Esophagus squamous epithelium (tissue), 5 donors: ENCODE measurements at places on chromosomes 4 and X. TPM values are rescaled to one million over a fixed set of nuclear protein-coding genes. Genes with fewer than 3 reads are reported as not detected.

- no peak overlapping the region for H3K4me3 ChIP-seq
- no peaks in the 10 kb centered on the region for H3K36me3 ChIP-seq
- H3K27ac ChIP-seq = no peak overlapping the region
- no peak for DNase-seq
- no peaks in the 10 kb centered on the region for H3K4me1 ChIP-seq
Observed at GRCh38 chr4:157226035-157226434, 5.5 kb downstream of the GRIA2 start.

GRCh38 chr4:169207436-169208089, 63.2 kb downstream of the SH3RF1 start:
- H3K4me1 ChIP-seq = peaks cover 20% of the 10 kb centered on the region
- no peak overlapping the region for H3K4me3 ChIP-seq
- no peaks in the 10 kb centered on the region for H3K27me3 ChIP-seq
- no peak for DNase-seq

- no peak overlapping the region for H3K27ac ChIP-seq
- no peaks in the 10 kb centered on the region for H3K36me3 ChIP-seq
- no peak for DNase-seq
- no peaks in the 10 kb centered on the region for H3K27me3 ChIP-seq
- H3K4me3 ChIP-seq = no peak overlapping the region
- no peaks in the 10 kb centered on the region for H3K4me1 ChIP-seq
Observed at GRCh38 chr4:8830056-8830455, 41.6 kb downstream of the HMX1 start.

- no peaks in the 10 kb centered on the region for H3K36me3 ChIP-seq
- peak; percentile 61 for DNase-seq
- peaks cover 4% of the 10 kb centered on the region for H3K4me1 ChIP-seq
- no peak overlapping the region for H3K27ac ChIP-seq
- H3K4me3 ChIP-seq = no peak overlapping the region
- no peaks in the 10 kb centered on the region for H3K27me3 ChIP-seq
Observed at GRCh38 chrX:73851014-73852009, 288.3 kb downstream of the CHIC1 start.

- no peaks in the 10 kb centered on the region for H3K4me1 ChIP-seq
- no peak overlapping the region for H3K27ac ChIP-seq
- H3K27me3 ChIP-seq = no peaks in the 10 kb centered on the region
- no peak overlapping the region for H3K4me3 ChIP-seq
- H3K36me3 ChIP-seq = no peaks in the 10 kb centered on the region
- no peak for DNase-seq
Observed at GRCh38 chrX:112513154-112513553, 166.6 kb downstream of the LHFPL1 start.

GRCh38 chr4:970854-971520, 2.4 kb downstream of the DGKQ start:
- H3K4me3 ChIP-seq = no peak overlapping the region
- no peak overlapping the region for H3K27ac ChIP-seq
- DNase-seq = no peak

TECRL gene
- not detected for total RNA-seq

DNA sequence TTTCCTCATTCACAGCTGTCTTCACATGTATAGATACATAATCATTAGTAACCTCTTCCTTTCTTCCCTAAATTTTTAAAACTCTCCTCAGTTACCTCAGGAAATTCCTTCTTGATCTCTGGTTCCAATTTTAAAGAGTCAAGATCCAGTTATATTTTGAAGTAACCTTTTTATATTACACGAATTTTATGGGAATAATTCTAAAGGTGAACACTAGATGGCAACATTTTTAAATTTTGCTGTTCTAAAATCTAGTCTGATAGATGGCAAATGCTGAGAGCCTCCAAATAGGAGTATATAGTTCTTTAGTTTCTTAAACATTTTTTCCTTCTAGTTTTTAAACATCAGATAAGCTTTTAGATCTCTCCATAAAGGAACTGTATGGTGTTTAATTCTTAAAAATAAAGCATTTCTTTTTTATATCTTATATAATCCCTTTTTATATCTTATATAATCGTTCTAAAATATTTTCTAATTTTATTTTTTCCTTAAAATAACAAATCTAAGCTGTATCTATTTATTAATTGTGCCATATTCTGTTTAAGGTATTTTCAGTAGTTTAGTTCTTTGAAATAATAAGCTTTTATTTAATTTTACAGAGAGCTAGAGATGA, 37.9 kb upstream of the PAPSS1 start:
- no peak overlapping the region for H3K4me3 ChIP-seq
- no peaks in the 10 kb centered on the region for H3K4me1 ChIP-seq
- no peaks in the 10 kb centered on the region for H3K27me3 ChIP-seq
- H3K36me3 ChIP-seq = no peaks in the 10 kb centered on the region
- H3K27ac ChIP-seq = no peak overlapping the region

DNA sequence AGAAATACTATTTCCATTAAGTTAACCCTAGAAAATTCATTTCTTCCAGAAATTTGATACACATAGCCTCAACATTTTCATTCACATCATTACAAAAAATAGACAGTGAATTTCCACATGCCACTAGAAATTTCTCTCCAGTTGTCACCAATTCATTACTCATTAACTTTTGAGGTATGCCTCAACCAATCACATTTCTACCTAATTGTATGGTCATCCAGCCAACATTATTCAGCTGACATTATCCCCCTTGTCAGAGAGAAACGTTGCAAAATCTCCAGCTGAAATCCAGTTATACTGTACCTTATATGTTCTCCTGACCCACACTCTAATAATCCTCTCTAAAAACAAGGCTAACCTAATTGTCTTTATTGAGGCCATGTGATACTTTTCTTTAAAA, 24.8 kb downstream of the FRYL start:
- peaks cover 25% of the 10 kb centered on the region for H3K4me1 ChIP-seq
- no peaks in the 10 kb centered on the region for H3K36me3 ChIP-seq
- DNase-seq = no peak

DNA sequence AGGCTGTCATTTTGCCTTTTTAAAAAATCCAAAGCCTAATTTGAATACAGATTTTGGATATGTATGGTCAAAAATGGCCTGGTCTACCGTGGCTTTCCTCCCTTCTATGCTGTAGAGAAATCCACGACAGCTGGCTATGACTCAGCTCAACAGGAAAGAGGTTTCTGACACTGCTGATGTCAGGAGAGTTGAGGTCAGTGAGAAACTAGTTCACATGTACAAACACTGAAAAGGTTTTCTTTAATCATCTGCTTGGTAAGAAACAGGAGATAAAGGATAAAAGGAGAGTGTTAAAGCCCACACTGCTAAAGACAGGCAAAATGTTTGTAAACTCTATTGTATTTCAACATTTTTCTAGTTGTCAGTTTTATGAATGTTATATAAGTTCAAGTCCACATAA, 113.9 kb downstream of the NYX start:
- no peak for DNase-seq
- no peak overlapping the region for H3K27ac ChIP-seq
- H3K27me3 ChIP-seq = no peaks in the 10 kb centered on the region
- peaks cover 10% of the 10 kb centered on the region for H3K4me1 ChIP-seq

- H3K36me3 ChIP-seq = no peaks in the 10 kb centered on the region
- peaks cover 16% of the 10 kb centered on the region for H3K4me1 ChIP-seq
- H3K27me3 ChIP-seq = no peaks in the 10 kb centered on the region
- no peak for DNase-seq
Observed at GRCh38 chrX:155613927-155614559, 1.3 kb upstream of the TMLHE start.

DNA sequence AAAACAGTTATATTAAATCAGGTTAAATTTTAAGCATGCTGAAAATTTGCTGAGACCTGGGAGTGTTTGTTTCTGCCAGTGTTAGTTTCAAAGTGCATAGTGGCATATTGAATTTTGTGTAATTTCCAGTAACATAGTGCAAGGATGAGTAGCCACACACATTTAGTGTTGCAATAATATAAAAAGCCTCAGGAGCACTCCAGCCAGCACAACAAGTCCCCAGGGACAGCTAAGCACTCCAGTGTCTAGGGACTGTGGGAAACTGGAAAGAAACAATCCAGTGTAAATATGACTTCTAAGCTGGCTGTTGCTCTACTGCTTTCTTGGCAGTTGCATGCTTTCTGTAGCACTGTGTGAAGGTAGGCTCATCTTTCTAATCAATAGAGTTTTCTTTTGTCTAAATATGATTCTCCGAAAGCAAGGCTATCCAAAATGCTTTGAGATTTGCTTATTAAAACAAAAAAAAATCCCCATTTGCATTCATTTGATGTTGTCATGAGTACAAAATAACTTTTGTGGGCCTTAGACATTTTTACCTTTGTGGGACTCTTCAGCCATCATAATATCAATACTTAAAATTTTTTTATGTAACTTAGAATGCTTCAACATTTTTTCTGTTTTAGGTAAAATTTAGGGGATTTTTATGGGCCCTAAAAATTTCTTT, 24.2 kb upstream of the CXCL2 start:
- H3K4me3 ChIP-seq = no peak overlapping the region
- no peaks in the 10 kb centered on the region for H3K36me3 ChIP-seq
- H3K4me1 ChIP-seq = no peaks in the 10 kb centered on the region
- no peak for DNase-seq
- no peak overlapping the region for H3K27ac ChIP-seq

PWWP3B gene
- not detected for total RNA-seq

DNA sequence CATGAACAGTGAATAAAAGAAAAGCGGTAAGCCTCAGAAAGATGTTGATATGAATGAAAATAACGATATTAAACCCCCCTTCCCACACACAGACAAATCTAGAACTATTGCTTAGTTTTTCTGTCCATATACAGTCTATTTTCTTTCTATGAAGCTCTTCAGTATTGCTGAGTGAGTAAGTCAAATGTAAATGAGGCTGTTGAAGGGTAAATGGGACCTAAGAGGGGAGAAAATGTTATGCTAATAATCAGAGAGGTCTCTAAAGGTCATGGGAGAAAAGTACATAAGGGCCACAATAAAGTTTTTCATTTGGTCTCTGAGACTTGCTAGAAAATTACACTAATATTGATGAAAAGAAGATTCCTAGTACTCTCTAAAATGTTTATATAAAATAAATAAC, 56.2 kb downstream of the PABPC4L start:
- no peak overlapping the region for H3K27ac ChIP-seq
- no peaks in the 10 kb centered on the region for H3K36me3 ChIP-seq
- no peaks in the 10 kb centered on the region for H3K27me3 ChIP-seq
- H3K4me3 ChIP-seq = no peak overlapping the region
- no peaks in the 10 kb centered on the region for H3K4me1 ChIP-seq

GRCh38 chrX:111257733-111258132, 12.6 kb downstream of the CAPN6 start:
- no peaks in the 10 kb centered on the region for H3K36me3 ChIP-seq
- no peak overlapping the region for H3K27ac ChIP-seq
- no peak for DNase-seq
- H3K4me3 ChIP-seq = no peak overlapping the region
- peaks cover 5% of the 10 kb centered on the region for H3K27me3 ChIP-seq

TAB3 gene
- 48.1 TPM for total RNA-seq

DNA sequence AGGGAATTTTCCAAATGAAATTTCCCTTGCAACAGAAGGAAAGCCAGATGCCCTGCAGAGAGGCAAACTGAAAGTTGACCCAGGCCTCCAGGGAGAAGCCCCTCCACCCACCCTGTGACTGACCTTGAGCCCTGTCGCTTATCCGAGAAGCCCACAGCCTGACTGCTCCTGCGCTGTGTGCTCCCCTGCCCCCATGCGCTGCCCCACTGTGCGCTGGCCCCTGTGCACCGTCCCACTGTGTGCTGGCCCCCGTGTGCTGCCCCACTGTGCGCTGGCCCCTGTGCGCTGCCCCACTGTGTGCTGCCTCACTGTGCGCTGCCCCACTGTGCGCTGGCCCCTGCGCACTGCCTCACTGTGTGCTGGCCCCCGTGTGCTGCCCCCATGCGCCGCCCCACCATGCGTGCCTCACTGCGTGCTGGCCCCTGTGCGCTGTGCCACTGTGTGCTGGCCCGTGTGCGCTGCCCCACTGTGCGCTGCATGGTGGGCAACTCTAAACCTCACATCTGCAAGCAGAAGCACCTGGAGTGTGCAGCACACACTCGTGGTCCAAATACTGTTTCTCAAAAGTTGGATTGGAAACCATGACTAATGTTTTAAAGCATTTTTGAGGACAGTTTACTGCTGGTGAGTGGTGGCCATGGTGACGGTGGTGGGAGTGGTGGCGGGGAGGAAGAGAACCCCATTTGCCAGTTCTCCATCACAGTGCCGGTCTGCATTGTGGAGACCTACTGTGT, 8.3 kb upstream of the GRPEL1 start:
- H3K36me3 ChIP-seq = no peaks in the 10 kb centered on the region
- no peaks in the 10 kb centered on the region for H3K27me3 ChIP-seq
- no peak overlapping the region for H3K27ac ChIP-seq
- no peaks in the 10 kb centered on the region for H3K4me1 ChIP-seq
- no peak overlapping the region for H3K4me3 ChIP-seq

GRCh38 chr4:184583738-184584502, 65.3 kb downstream of the CASP3 start:
- H3K4me3 ChIP-seq = no peak overlapping the region
- DNase-seq = no peak
- no peaks in the 10 kb centered on the region for H3K27me3 ChIP-seq
- no peaks in the 10 kb centered on the region for H3K36me3 ChIP-seq
- H3K27ac ChIP-seq = no peak overlapping the region
- H3K4me1 ChIP-seq = no peaks in the 10 kb centered on the region

VCX3B gene
- total RNA-seq = not detected

GRCh38 chr4:15469402-15470127, at the start of gene CC2D2A:
Gene CC2D2A (plus strand): TSS chr4:15469882. CDS start chr4:15475933, 6,051 bp downstream.
- peak within 1 kb of the TSS; percentile 45 for H3K27ac ChIP-seq
- no peaks in the 10 kb centered on the region for H3K27me3 ChIP-seq
- no peak for DNase-seq
- H3K4me3 ChIP-seq = peak within 1 kb of the TSS; percentile 48
- no peaks in the 10 kb centered on the region for H3K36me3 ChIP-seq
- no peaks in the 10 kb centered on the region for H3K4me1 ChIP-seq

DNA sequence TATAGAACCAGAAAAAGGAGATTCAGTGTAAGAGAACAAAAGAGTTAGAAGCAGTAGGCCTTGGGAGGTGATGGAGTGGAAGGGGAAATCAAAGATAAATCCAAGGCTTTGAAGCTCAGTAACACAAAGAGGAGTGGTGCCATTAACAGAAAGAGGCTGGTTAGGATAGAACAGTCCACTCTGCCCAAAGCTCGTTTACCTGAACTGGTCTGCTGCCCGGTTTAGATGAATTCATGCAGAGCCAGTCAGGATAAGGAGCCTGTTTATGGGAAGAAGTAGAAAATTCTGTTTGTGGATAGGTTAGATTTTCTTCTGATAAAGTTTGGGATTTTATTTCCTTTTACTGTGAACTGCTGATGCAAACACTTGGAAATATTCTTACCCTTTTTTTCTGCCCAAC, 80.6 kb downstream of the HMGB2 start:
- no peak for DNase-seq
- no peaks in the 10 kb centered on the region for H3K36me3 ChIP-seq
- H3K4me3 ChIP-seq = no peak overlapping the region
- no peaks in the 10 kb centered on the region for H3K4me1 ChIP-seq
- H3K27me3 ChIP-seq = no peaks in the 10 kb centered on the region

- DNase-seq = no peak
- H3K4me1 ChIP-seq = no peaks in the 10 kb centered on the region
- no peak overlapping the region for H3K4me3 ChIP-seq
- H3K36me3 ChIP-seq = no peaks in the 10 kb centered on the region
- no peaks in the 10 kb centered on the region for H3K27me3 ChIP-seq
- no peak overlapping the region for H3K27ac ChIP-seq
Observed at GRCh38 chr4:125013891-125014290, 300.9 kb upstream of the FAT4 start.
